ENCODE measurements at places on chromosomes 5 and 9.

DNA sequence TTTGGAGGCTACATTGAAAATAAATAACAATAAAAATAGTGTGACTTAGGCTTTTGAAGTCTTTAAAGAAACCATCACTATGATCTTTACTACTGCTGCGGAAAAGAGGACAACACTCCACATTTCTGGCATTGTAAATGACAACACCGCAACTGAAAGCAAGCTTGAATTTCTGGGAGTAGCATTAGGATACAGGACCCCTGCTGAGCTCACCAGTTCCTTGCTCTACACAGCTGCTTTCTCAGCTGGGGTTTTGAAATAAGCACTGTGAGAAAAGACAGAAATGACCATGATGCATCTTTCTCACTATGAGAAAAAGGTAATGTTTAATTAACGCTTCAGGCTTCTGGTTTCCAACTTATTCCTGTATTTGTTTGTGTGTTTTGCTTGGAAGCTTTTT, 168.0 kb downstream of the TAF11L14 start:
- no peak for DNase-seq

DNA sequence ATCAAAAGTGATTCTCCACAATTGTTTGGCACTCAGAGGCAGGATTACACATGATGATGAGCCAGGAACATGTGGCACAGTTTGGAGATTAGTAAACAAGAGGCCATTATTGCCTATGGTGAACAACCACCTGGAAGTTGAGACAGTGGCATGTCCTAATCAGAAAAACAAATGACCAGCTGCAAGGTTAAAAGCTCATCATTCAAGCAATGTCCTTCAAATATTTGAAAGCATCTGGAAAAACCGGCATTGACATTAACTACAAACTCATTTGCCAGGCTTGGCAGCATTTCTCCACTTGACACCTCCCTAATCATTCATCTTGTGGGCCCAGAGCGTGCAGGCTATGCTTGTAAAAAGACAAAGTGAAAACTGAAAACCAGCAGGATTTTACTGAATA, 80.6 kb upstream of the MEGF10 start:
- DNase-seq, result no peak

DNA sequence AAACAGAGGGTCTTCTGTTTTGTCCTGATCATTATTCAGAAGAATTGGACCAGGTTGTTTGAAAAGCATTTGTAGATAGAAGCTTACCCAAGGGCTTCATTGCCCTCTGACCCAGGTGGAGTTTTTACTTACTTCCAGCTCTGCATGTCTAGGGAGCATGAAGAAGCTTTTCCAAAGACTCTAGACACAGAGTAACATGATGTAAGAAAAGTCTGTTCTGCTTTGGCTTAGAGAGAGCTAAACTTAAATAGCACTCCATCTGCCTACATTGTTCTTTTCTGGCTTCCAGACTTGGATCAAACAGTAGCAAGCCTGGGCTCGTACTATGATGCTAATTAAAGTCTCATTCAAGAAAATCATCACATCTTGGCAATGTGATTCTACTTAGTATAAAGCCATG, 112.1 kb downstream of the SNCAIP start:
- no peak for DNase-seq

DNA sequence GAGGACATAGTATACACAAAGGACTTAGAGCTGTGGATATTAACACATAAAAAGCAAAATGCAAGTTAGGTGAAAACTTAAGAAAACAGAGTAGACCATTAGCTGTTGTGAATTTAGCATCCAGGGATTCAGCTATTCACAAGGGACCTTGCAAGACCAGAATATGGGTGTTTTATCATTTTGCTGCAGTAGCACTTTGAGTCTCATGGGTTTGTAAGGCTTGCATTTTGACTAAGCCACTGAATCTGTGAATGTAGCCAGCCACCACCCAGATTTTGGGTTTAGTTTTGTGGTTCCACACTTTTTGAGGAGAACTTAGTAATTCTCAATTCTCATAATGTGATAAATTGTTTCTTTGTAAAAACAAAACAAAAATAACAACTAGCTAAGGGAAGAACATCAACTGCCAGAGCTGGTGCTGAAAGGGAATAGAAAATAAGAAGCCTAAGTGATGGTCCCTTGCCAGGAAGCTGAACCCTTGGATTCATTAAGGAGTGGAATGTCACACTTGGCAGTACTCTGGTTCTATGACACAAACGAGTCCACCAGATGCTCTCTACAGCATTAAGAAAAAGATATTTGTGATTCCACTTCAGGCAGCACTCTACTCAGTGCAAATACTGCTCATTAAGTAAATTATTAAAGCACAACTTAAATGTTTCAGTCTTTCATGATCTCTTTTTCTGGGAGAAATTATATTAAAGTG, 557.4 kb upstream of the ZNF462 start:
- peak; percentile 56 for DNase-seq

GRCh38 chr9:113648586-113648985, 185.1 kb downstream of the RGS3 start:
- DNase-seq, result no peak

GRCh38 chr9:32992595-32993238, 8.7 kb downstream of the APTX start:
- no peak for DNase-seq

GRCh38 chr5:74183041-74183440, 457.5 kb downstream of the ENC1 start:
- DNase-seq, result no peak

DNA sequence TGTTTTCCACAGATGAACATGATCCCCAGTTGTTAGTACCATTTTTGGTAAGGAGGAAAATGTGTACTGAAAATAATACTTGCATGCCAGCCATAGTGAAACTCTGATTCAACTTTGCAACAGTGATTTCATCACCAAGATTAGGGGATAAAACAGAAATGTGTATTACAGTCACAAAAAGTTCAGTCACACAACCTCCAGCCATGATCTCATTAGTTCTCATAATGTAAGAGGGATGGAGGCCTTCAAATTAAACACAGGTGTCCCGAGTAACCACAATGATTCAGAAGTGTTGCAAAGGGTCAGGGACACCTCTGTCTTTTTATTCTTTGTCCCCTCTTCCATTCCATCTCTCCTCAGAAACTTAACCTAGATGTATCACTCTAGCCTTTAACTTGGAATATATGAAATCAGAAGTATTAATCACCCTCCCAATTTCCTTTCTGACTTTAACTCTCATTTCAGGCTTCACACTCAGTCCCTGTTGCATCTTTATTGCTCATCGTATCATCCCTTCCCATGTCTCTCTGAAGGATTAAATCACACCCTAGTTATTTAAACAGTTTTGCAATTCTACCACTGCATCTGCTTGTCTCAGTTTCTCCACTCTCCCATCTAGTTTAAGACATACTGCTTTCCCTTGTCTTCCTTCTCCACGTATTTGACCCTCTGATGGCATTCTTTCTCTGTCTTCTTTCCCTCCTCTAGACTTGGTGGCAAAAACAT, 291.2 kb downstream of the ADAMTS6 start:
- no peak for DNase-seq

DNA sequence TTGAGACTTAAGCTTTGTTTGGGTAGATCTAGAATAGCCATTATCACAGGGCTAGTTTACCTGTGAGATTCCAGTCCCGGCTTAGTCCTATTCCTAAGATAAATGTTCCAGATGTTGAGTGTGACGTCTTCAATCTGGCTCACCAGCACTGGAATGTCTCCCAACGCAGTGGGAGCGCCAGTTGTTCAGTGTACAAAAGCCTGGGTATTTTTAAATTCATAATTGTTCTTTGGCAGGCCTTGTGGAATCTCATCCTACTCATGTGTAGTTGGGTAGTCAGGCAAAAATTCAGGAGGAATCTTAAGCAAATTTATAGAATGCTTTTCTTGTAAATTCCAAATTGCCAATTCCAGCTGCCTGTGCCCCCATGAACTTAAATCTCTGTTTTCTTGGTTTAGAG, 272.6 kb upstream of the KCNN2 start:
- no peak for DNase-seq

- peak; percentile 71 for DNase-seq
These were observed at the start of gene CCNJL for GRCh38 chr5:160312134-160312959. CCNJL (minus strand) TSS chr5:160312564; CDS start chr5:160311923, 641 bp downstream.

DNA sequence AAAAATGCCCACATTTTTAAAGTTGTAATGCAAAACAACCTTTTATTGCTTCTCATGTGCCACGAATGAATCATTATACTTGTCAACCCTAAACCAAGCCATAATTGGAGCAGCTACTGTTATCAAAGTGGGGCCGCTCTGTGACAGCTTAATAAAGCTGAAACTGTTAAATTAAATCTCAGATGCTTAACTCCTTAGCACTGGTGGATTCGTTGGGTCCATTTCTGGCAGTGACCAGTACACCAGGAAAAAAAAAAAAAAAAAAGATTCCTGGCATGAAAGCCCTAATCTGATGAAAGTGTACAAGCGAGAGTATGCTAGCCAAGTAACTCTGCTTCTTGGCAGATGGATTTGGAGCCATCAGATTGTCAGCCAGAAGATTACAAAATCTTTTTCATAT, 164.8 kb downstream of the ZSWIM6 start:
- no peak for DNase-seq

GRCh38 chr9:136231478-136232297, 13.9 kb downstream of the QSOX2 start:
- DNase-seq, result no peak

- DNase-seq, result no peak
These were observed 43.9 kb downstream of the SH3TC2 start for GRCh38 chr5:149018909-149019443.

DNA sequence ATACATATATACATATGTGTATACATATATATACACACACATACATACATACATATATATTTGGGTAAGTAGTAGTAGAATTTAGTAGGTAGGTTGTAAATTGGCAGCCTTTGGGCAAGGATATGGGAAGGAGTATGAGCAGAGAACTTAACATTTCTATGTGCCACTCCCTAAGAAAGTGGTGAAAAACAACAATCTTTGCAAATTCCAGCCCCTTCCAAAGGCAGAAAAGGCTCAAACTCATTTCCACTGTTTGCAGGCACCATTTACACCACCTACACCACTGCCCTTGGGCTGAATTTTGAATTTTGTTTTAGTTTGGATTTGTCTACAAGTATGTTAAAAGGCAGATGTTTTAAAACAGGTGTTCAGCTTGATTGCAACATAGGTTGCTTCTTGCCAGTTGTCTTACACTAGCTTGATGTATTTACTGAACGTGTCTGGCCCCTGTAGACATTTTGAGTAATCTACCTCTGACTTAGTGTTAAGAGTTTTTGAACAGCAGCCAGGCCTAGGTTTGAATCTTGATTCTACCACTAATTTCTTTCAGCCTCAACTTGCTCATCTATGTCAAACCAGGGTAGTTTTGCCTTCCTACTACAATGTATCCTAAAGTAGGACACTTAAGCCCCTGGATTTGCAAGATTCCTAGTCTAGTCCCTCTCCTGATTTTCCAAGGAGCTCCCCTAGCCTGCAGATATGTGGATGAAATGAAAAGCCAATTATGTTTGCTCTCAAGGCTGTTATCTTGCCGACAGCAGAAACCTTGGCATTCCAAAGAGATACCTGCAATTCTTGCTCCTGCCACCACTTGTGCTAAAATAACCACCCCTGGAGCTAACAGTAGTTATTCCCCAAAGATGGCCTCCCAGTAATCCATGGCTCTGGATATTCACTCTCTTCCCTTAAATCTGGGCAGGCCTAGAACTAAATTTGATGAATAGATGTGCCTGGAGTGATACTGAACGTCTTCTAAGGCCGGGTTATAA, 156.2 kb upstream of the SLC44A1 start:
- DNase-seq, result no peak

DNA sequence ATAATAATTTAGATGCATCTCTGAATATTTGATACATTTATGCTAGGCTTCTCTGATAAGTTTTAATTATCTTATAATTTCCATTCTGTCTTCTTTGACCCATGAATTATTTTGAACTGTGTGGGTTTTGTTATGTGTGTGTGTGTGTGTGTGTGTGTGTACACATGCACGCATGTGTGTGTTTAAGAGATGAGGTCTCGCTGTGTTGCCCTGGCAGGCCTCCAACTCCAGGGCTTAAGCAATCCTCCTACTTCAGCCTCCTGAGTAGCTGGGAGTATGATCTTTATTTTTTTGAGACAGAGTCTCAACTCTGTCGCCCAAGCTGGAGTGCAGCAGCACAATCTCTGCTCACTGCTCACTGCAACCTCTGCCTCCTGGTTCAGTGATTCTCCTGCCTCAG, 75.4 kb downstream of the NDUFAF2 start:
- no peak for DNase-seq

DNA sequence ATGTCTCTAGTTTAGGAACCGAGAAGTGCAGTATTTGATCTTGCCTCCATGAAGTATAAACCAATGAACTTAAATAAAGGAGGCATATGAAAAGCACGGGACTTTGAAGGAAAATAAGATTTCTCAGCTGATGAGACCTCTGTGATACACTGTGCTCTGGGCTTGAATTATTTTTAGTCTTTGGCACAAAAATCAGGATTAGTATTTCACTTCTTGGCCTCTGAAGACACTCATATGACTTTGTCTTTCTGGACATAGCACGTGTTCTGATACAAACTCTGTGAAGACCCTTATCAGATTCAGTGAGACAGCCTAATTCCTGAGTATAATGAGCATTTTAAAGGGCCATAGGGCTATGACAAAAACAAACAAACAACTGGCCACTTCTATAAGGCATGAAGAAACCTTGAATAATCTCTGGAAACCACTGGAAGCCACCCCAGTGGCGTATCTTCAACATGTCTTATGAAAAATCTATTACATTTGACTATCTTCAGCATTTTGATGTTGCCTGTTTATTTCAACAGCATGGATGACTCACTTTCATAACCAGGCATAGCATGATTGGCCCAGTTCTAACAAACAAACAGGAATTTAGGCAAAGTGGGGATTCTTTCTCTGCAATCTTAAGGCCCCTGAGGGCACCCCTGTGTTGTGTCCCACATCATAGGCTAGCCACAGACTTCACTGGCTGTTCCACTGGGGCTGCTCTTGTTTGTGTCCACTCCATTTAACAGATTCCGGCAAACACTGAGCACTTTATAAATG, 90.3 kb upstream of the ZNF462 start:
- DNase-seq, result no peak

DNA sequence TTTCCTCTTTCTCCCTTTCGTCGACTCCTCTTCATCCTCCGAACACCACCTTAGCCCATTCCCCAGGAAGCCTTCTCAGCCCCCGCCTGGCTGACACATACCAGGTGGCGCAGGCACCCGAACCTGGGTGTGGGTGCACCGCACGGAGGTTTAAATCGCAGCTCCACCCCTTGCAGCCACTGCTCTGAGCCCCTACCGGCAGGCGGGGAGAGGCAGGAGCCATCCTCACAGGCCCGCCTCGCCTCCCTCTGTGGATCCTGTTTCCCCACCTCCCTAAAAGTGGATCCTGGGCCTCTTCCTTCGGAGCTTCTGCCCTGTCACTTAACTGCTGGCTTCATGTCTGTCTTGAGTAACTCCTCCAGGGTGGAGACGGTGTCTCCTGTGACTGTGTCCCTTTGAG, 110.7 kb downstream of the OLFM1 start:
- no peak for DNase-seq

Data from testis (tissue), 5 donors.